Activated CD8-positive, alpha-beta memory T cell treated with anti-CD3 and anti-CD28 coated beads, Interleukin-2, amount 50 U/mL, for 4 hours (primary cell): ENCODE measurements at places on chromosomes 16 and 17.

DNA sequence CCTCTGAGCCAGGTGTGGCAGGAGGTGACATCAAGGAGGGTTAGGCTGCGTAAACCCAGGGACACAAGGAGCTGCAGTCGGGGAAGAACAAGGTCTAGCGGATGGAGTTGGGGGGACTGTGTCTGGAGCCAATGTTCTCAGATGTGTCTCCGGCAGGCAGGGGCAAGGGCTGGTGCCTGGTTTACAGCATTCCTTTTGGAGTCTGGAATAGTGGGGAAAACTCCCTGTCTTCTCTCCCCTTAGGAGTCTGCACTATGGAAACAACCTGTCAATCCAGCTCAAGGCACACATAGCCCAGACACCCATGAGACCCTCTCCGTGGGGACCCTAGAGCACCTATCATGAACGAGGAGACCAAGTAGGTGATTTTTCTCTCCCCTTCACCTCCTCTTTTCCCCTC is 27.5 kb downstream of the NLRC5 start:
- no peak for DNase-seq

- DNase-seq, result no peak
Observed at GRCh38 chr16:49890876-49891275, 35.0 kb upstream of the ZNF423 start.

DNA sequence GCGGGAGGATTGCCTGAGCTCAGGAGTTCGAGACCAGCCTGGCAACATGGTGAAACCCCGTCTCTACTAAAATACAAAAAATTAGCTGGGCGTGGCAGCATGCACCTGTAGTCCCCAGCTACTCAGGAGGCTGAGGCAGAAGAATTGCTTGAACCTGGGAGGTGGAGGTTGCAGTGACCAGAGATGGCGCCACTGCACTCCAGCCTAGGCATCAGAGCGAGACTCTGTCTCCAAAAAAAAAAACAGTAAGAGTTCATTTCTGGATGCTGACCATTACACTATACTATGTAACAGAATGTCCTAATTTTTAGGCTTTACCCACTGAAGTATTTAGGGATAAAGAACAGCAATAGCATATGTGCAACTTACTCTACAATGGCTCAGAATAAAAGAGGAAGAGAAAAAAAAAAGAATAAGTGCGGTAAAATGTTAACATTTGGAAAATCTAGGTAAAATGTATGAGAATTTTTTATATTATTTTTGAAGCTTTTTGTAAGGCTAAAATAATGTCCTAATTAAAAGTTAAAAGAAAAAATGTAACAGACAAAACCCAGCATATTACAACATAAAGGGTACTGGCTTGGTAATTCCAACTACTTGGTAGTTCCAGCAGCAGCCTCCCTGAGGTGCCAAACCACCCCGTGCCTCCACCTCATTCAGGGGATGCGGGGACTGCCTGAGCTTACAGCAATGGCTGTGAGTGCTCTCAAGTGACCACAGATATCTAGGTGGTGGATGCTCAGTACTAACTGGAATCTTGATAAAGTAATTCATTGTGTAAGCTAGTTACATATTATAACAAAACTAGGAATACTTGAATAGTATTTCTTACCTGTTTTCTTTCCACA is 10.9 kb downstream of the COPS3 start:
- no peak for DNase-seq

DNA sequence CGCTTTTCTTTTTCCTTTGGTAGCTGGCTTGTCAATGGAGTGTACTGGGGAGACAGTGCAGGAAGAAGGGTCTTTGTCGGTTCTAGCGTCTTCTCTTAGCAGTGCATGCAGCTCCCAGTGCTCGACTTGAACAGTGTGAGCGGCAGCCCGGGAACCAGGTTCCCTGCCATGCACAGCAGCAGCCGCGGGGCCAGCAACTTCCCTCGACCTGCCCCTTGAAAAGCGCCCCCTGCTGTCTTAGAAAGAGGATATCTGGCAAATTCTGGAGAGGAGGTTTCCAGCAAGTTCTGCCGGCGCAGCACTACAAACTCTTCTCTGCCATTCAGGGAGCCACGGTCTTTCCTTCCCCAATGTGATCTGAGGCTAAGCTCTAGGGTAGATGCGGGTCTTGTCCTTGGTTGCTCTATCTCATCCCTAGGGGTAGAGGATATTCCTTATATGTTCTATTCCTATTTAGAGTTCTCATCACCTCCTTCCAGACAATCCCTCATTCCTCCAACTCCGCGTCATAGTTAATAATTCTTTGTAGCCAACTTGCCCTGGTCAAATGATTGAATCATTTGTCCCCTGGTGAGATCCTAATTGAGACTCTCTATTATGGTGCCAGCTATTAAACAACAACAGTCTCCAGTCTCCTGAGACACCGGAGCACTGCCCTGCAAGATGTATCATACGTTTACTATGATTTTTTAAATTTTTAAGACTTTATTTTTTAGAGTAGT is 451.3 kb downstream of the PMP22 start:
- no peak for DNase-seq

GRCh38 chr16:50550035-50550434 is 1.8 kb downstream of the NKD1 start:
- peak; percentile 28 for DNase-seq

DNA sequence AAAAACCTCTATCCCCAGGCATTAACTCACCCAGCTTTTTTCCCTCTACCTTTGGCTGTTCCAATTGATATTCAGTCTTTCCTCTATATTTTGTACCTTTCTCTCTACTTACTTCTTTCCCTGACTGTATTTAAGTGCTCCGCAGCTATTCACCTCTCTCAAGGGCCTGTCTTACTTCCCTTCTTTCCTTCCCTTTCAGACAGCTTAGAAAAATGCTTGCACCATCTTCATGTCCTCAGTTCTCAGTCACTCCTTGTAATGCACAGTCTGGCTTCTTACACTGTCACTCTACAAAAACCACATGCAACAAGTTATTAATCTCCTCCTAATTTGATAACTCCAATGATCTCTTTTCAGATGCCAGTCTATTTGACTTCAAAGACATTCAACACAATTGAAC is 163.4 kb downstream of the PHKB start:
- DNase-seq, result no peak

- DNase-seq, result peak; percentile 69
Observed at GRCh38 chr16:25106567-25107465, 4.7 kb upstream of the LCMT1 start.

DNA sequence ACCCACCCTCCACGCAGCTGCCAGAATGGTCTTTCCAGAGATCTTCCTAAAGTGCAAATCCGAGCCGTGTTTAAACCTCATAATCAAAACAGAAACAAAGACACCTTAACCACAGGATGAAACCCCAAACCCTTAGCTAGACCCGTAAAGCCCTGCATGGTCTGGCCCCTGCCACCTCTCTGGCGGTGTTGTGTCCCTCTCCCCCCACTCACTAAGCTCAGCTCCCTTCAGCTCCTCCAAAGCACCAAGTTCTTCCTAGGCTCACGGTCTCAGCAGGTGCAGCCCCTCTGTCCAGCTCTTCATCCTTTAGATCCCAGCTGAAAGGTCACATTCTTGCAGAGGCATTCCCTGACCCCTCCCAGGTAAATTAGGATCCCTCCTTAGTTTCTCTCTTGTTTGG is 4.4 kb upstream of the NXPH3 start:
- DNase-seq, result no peak

DNA sequence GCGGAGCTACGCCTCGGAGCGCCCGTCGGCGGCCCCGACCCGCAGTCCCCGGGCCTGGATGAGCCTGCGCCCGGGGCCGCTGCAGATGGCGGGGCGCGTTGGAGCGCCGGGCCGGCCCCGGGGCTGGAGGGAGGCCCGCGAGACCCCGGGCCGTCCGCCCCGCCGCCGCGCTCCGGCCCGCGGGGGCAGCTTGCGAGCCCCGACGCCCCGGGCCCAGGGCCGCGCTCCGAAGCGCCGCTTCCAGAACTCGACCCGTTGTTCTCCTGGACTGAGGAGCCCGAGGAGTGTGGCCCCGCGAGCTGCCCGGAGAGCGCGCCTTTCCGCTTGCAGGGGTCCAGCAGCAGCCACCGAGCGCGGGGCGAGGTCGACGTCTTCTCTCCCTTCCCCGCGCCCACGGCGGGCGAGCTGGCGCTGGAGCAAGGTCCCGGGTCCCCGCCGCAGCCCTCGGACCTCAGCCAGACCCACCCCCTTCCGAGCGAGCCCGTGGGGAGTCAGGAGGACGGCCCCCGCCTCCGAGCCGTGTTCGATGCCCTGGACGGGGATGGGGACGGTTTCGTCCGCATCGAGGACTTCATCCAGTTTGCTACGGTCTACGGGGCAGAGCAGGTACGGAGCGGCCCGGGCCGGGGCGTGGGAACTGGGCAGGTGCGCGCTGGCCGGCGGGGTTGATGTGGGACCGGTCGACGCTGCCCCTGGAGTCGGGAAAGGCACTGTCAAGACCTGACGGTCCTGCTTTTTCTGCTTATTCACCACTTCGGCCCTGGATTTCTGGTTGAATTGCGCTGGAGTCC is 861 bp downstream of the RAB11FIP3 start:
- DNase-seq, result peak; percentile 26

GRCh38 chr16:49489686-49490320 is 116.2 kb downstream of the C16orf78 start:
- no peak for DNase-seq

GRCh38 chr16:52770828-52771227 is 223.9 kb upstream of the TOX3 start:
- DNase-seq, result no peak
